ENCODE measurements at places on chromosomes 2 and 18. TPM values are rescaled to one million over a fixed set of nuclear protein-coding genes. Genes with fewer than 3 reads are reported as not detected.

Gene CHRNA1
- not detected for total RNA-seq

- H3K27ac ChIP-seq, result no peak overlapping the region
- no peaks in the 10 kb centered on the region for H3K36me3 ChIP-seq
Measured at GRCh38 chr2:84676295-84676694, 160.0 kb downstream of the DNAH6 start.

DNA sequence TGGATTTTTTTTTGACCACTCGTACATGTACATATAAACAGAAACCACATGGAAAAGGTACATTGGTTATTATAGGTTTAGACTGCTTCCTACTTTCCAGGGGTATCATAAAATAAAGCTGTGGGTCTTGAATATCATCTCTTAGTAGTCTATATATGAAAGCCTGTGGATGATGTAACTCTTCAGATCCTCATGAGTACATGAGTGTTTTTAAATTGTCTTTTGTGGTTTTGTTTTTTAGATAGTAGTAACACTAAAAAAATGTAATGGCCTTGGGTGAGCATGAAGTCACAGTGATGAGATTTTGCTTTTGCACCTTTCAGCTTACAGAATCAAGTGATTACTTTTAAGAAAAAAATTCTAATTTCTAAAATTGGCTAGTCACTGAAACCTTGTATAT, 80.2 kb downstream of the RAB3GAP1 start:
- H3K27ac ChIP-seq, result no peak overlapping the region
- no peak overlapping the region for H3K4me3 ChIP-seq
- no peaks in the 10 kb centered on the region for H3K4me1 ChIP-seq
- no peak for DNase-seq

DNA sequence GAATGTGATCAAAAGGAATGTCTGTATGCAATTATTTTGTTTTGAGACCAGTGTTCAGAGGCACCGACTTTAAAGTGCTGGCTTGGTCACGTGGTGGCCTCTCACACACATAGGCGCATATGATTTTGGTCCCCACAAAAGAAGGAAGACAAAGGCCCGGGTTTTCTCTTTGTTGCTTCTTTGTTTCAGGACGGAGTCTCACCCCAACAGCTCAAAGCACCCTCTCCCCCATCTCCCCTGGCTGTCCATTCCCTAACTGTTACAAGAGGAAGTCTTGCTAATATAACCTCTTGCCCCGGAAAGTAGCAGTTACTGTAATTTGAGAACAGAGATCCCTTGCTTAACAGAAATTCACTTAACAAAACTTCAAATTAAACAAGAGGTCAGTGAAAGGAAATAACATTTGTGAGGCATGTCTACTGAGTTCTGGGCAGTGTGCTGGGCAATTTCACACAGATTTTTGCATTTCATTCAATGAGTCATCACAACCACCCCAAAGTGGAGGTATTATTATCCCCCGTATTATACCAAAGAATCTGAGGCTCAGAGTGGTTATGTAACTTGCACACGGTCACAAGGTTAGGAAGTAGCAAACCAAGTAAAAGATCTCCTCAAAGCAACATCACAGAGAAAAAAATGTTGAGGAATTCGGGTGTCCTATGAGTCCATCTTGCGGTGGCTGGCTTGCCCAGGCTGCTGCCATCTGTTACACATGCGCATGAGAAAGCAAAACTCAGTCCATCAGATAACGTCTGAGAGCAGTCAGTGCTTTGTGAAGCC, 75.8 kb downstream of the SDC1 start:
- no peaks in the 10 kb centered on the region for H3K27me3 ChIP-seq
- no peak for DNase-seq
- no peaks in the 10 kb centered on the region for H3K36me3 ChIP-seq
- no peak overlapping the region for H3K4me3 ChIP-seq

- peaks cover 37% of the 10 kb centered on the region for H3K4me1 ChIP-seq
- H3K27ac ChIP-seq, result peak overlapping the region; percentile 69
- no peaks in the 10 kb centered on the region for H3K27me3 ChIP-seq
- DNase-seq, result peak; percentile 64
- H3K36me3 ChIP-seq, result no peaks in the 10 kb centered on the region
Measured at GRCh38 chr2:36707050-36707449, 10.5 kb downstream of the VIT start.

DNA sequence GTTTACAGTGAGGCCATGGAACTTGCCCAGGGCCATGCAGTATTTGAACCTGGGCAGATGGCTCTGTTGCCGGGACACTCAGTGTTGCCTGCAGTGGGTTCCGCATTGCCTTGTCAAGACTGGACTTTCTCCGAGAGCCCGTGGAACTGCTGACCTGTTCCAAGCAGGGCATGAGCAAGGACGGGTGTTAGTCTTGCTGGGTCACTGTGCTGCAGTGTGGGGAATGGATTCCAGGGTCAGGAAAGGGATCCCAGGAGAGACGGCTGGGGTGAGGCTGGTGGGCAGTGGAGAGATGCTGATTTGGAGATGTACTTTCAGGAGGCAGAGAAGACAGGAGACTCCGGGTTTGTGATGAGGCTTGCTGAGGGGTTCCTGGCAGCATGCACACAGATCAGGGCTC, 348.7 kb upstream of the HS6ST1 start:
- no peaks in the 10 kb centered on the region for H3K4me1 ChIP-seq
- no peak for DNase-seq
- H3K36me3 ChIP-seq, result no peaks in the 10 kb centered on the region

DNA sequence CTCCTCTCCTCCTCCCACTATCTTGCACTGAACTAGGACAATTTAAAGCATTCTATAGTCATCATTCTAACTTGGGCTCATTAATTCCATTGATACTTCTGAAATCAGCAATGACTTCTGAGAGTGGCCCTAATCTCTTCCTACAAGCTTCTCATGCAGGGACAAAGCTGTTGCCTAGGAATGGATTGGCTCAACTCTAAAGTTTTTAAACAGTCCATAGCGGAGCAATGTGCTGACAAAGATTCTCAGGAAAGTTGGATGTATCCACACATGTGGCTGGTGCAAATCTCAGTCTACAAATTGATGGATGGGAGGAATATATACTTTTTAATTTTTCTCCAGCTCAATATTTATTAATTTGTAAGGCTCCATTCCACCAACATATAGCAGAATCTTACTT, 388.9 kb downstream of the SETBP1 start:
- peaks cover 14% of the 10 kb centered on the region for H3K27me3 ChIP-seq
- no peaks in the 10 kb centered on the region for H3K4me1 ChIP-seq
- no peak overlapping the region for H3K4me3 ChIP-seq
